ENCODE measurements at places on chromosomes 7 and 10. TPM values are rescaled to one million over a fixed set of nuclear protein-coding genes. Genes with fewer than 3 reads are reported as not detected.
A peak's percentile ranks its signal among the peaks of the same experiment; 100 is the strongest.

Gene AQP1
- 11.6 TPM for total RNA-seq

Gene NAT16
- not detected for total RNA-seq

GRCh38 chr7:82566752-82567151 lies 123.2 kb upstream of the CACNA2D1 start:
- H3K27me3 ChIP-seq: no peaks in the 10 kb centered on the region
- no peak overlapping the region for H3K27ac ChIP-seq
- H3K4me1 ChIP-seq: peaks cover 3% of the 10 kb centered on the region
- no peaks in the 10 kb centered on the region for H3K36me3 ChIP-seq
- no peak overlapping the region for H3K4me3 ChIP-seq

DNA sequence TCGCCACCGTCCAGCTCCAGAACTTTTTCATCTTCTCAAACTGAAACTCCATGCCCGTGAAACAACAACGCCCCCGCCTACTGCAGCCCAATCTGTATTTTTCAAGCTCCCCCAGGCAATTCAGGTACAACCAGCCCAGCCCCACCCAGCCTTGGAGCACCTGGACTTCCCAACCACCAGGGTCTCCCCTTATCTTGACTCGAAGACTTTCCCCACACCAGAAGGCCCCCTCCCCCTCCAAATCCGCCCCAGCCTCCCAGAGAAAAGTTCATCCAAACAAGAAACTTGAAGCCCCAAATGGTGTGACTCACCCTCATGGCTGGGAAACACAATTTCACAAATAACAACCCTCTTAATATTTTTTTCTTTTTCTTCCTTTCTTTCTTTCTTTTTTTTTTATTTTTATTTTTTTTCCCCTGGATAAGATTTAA lies 10.6 kb downstream of the ZCCHC24 start:
- H3K4me1 ChIP-seq: peaks cover 3% of the 10 kb centered on the region
- no peaks in the 10 kb centered on the region for H3K27me3 ChIP-seq
- DNase-seq: peak; percentile 65
- H3K4me3 ChIP-seq: no peak overlapping the region

DNA sequence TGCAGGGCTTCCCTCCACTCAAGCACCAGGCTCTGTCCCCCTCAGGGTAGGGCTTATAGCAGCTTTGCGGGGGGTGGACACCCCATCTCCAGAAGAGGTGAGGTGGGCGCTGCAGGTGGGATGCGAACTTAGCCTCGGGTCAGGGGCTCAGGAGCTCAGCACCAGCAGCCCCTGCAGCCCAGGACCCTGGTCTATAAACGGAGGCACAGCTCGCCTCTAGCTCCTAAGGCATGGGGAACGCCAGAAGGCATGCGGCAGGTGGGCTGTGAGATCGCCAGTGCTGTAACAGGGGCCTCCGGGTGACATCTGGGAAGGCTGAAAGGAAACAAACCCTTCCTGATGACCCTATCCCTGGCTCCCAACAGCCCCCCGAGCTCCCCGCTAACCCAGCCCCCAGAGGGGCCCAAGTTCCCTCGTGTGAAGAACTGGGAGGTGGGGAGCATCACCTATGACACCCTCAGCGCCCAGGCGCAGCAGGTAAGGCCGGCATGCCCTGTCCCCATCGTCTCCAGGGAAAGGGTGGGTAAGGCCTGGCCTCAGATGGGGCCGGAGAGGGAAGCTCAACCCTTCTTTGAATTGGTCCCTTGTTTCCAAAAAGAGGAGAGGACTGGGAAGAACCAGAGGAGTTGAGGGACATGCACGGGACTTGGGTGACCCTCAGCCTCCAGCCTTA lies 4.2 kb downstream of the NOS3 start:
- H3K27ac ChIP-seq: peak overlapping the region; percentile 10
- no peaks in the 10 kb centered on the region for H3K27me3 ChIP-seq
- peak overlapping the region; percentile 43 for H3K4me3 ChIP-seq
- no peaks in the 10 kb centered on the region for H3K36me3 ChIP-seq

- DNase-seq: peak; percentile 87
- peaks cover 7% of the 10 kb centered on the region for H3K4me1 ChIP-seq
- H3K36me3 ChIP-seq: no peaks in the 10 kb centered on the region
- H3K4me3 ChIP-seq: peak overlapping the region; percentile 47
- no peaks in the 10 kb centered on the region for H3K27me3 ChIP-seq
- peak overlapping the region; percentile 29 for H3K27ac ChIP-seq
Observed at GRCh38 chr7:66413379-66414114, 208.4 kb downstream of the TPST1 start.

- H3K27me3 ChIP-seq: no peaks in the 10 kb centered on the region
- no peaks in the 10 kb centered on the region for H3K36me3 ChIP-seq
- no peak overlapping the region for H3K27ac ChIP-seq
- no peak overlapping the region for H3K4me3 ChIP-seq
Observed at GRCh38 chr7:30331338-30331737, 46.9 kb downstream of the ZNRF2 start.

DNA sequence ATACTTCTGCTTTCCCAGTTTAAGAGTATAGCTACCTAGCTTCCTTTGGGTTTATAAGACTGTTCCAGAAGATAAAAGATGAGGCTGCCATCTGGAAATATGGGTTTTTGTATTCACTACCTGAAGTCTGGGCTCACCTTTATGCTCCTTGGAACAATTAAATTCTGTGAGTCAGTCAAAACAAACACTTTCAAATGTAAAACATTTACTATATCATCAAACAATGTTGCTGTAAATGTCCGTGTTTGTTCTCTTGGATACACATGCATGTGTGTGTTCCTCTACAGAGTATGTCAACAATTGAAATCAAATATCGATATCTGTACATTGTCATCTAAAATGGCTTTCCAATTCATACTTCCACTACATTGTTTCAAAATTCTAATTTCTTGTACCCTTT lies 525.6 kb downstream of the MDFIC start:
- no peak for DNase-seq
- no peaks in the 10 kb centered on the region for H3K27me3 ChIP-seq
- no peak overlapping the region for H3K4me3 ChIP-seq
- no peak overlapping the region for H3K27ac ChIP-seq

- no peak overlapping the region for H3K4me3 ChIP-seq
- DNase-seq: no peak
- H3K4me1 ChIP-seq: peaks cover 68% of the 10 kb centered on the region
- no peak overlapping the region for H3K27ac ChIP-seq
Observed at GRCh38 chr7:143392875-143393266, 11.7 kb downstream of the ZYX start.

GRCh38 chr7:46745707-46746090 lies 824.6 kb upstream of the IGFBP3 start:
- DNase-seq: peak; percentile 50
- H3K27me3 ChIP-seq: no peaks in the 10 kb centered on the region
- no peaks in the 10 kb centered on the region for H3K36me3 ChIP-seq
- H3K4me3 ChIP-seq: no peak overlapping the region

- no peaks in the 10 kb centered on the region for H3K36me3 ChIP-seq
- no peak overlapping the region for H3K27ac ChIP-seq
- H3K4me3 ChIP-seq: no peak overlapping the region
- DNase-seq: no peak
- H3K4me1 ChIP-seq: no peaks in the 10 kb centered on the region
Observed at GRCh38 chr10:105187243-105187642, 546.2 kb downstream of the SORCS3 start.

DNA sequence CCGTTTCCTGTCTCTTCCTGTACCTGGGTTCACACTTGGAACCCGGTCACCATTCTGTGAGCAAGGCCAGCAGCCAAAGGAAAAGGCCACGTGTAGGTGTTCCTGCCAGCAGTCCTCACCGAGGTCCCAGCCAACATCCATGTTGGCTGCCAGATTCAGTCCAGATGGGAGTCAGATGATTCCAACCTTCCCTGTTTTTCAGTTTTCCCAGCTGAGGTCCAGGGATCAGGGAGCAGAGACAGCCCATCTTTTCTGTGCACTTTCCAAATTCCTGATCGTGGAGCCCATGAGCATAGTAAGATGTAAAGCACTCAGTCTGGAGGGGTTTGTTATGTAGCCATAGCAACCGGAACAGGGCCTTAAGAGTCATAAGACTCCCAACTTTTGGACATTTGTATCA lies 3.9 kb upstream of the PVRIG start:
- H3K27me3 ChIP-seq: peaks cover 2% of the 10 kb centered on the region
- H3K4me3 ChIP-seq: no peak overlapping the region
- no peaks in the 10 kb centered on the region for H3K4me1 ChIP-seq
- H3K27ac ChIP-seq: no peak overlapping the region

Data from endothelial cell of umbilical vein (primary cell).